ENCODE measurements at places on chromosomes 2 and 18.

- no peak for DNase-seq
Measured at GRCh38 chr2:122194546-122194945, 439.1 kb downstream of the TSN start.

DNA sequence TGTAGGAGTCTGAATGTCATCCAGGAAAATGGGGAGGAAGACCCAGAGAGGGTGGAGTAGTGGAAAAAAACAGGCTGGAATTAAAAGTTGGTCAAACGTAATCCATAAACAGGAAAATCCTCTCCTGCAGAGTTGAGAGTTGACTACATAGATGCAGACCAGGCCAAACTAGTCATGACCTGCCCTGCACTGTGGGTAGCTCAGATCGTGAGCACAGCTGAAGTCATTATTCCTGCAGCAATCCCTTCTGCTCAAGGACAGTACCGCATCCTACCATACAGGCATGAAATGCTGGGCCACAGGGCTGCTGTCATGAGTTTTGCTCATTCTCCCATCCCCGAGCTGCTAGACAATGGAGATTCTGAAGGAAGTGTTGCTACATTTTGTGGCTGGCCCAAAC is 352.2 kb downstream of the EN1 start:
- DNase-seq = no peak

DNA sequence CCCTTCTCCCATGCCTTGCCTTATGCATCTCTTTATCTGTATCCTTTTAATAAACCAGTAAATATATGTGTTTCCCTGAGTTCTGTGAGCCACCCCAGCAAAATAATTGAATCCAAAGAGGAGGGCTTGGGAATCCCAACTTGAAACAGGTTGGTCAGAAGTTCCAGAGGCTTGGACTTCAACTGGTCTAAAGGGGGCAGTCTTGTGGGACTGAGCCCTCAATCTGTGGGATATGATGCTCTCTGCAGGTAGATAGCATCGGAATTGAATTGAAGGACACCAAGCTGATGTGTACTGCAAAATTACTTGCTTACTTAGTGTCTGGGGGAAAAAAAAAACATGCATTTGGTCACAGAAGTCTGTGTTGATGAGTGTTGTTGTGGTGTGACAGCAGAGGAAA is 1033.5 kb upstream of the TMEFF2 start:
- no peak for DNase-seq

GRCh38 chr2:223053484-223054192 is 1.6 kb downstream of the KCNE4 start:
- no peak for DNase-seq

GRCh38 chr18:12819322-12819721 is 64.7 kb downstream of the PTPN2 start:
- no peak for DNase-seq

GRCh38 chr2:28209261-28209691 is 183.4 kb upstream of the FOSL2 start:
- no peak for DNase-seq

- no peak for DNase-seq
Measured at GRCh38 chr2:217048730-217049129, 188.9 kb upstream of the TNP1 start.

- no peak for DNase-seq
Measured at GRCh38 chr2:150274108-150274507, 213.4 kb downstream of the RND3 start.

GRCh38 chr2:39730685-39731302 is 48.3 kb downstream of the THUMPD2 start:
- DNase-seq = no peak

GRCh38 chr2:54348646-54349045 is 92.6 kb upstream of the TSPYL6 start:
- no peak for DNase-seq

DNA sequence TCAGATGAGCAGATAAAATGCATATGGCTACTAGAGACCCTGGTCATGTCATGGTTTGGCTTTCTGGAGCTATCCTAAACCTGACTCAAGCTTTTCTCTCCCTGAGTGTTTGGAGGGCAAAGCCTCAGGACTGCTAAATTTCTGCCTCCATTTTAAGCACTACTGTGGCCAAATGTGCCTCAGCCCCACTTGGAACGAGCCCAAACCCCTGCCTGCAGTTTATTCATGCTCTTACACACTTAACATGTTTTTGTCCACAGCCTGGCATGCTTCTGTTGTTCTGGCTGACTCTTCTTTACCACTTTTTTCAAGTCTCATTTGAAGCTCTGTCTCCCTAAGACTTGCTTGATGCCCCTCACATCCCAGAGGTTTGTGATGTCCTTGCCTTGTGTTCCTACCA is 24.7 kb downstream of the MGAT5 start:
- no peak for DNase-seq

DNA sequence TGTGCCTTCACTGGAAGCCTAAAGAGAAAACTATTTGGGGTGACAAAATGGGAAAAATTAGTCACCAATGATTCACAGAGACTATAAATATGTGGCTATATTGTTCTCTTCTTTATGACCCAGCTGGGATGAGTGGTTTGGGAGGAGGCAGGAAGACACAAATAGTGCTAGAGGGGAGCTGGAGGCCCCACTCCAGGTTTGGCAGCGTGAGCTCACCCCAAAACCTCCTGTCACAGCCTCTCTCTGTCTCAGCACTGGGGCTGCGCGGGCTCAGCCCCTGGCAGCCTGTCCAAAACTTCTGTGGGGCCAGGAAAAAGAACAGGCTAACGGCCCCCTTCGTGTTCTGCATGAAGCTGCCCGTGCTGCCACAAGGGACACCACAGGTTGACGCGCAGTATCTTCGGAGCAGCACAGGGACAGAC is 73.2 kb upstream of the LCLAT1 start:
- DNase-seq = peak; percentile 61

GRCh38 chr2:158890296-158890905 is 78.0 kb upstream of the TANC1 start:
- DNase-seq = no peak

GRCh38 chr18:27113358-27113757 is 71.8 kb downstream of the CHST9 start:
- no peak for DNase-seq

DNA sequence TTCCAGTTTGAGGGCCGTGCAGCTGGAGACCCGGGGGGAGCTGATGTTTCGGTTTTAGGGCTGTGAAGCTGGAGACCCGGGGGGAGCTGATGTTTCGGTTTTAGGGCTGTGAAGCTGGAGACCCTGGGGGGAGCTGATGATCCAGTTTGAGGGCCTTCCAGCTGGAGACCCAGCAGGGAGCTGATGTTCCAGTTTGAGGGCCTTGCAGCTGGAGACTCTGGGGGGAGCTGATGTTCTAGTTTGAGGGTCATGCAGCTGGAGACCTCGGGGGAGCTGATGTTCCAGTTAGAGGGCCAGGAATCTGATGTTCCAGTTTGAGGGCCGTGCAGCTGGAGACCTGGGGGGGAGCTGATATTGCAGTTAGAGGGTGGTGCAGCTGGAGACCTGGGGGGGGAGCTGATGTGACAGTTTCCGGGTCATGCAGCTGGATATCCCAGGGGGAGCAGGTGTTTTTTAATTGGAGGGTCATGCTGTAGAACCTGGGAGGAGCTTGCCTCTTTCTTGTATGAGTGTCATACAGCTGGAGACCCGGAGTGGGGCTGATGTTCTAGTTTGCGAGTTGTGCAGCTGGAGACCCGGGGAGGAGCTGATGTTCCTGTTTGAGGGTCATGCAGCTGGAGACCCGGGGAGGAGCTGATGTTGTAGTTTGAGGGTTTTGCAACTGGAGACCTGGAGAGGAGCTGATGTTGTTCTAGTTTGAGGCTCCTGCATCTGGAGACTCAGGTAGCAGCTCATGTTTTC is 153.2 kb downstream of the RTP5 start:
- DNase-seq = no peak

DNA sequence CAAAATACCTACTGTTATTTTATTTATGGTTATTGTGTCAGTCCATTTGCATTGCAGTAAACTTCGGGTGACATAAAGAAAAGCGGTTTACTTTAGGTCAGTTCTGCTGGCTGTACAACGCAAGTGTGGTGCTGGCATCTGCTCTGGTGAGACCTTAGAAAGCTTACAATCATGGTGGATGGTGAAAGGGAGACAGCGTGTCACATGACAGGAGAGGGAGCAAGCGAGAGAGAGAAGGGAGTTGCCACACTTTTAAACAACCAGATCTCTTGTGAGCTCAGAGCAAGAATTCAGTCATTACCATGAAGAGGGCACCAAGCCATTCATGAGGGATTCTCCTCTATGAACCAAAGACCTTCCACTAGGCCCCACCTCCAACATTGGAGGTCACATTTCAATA is 2.0 kb upstream of the FAM171B start:
- no peak for DNase-seq
